ENCODE measurements at places on chromosomes 12 and 14.
A peak's percentile ranks its signal among the peaks of the same experiment; 100 is the strongest.

- peak; percentile 94 for ATAC-seq
Measured at GRCh38 chr14:92677087-92677668, 71.2 kb downstream of the LGMN start.

DNA sequence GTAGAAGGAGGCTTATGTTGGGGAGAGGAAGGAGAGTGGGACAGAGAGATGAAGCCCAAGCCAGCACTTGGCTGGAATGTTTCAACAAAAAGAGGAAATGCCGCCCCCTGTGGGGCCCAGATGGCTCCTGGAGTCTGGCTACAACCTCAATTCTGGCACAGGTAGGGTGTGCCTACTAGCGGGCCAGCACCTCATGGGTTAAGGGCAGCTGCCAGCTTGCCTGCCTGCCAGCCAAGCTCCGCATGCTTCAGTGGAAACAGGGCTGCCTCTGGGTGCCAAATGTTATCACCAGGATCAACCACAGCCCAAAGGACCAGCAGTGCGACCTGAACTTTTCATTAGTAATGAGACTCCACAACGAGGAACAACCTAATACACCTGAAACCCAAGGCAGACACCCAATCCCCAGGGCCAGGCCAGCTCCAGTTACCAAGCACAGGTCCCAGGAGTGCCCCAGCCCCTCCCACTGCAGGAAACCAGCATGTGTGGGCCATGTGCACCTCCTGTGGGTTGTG lies 11.3 kb downstream of the RAB15 start:
- ATAC-seq: no peak

GRCh38 chr12:94141892-94142291 lies 6.5 kb upstream of the PLXNC1 start:
- no peak for ATAC-seq

- no peak for ATAC-seq
Measured at GRCh38 chr12:129675947-129676346, 227.9 kb downstream of the TMEM132D start.

GRCh38 chr14:26528415-26529182 lies 69.2 kb downstream of the NOVA1 start:
- no peak for ATAC-seq

- ATAC-seq: no peak
Measured at GRCh38 chr12:30573145-30573544, 122.5 kb downstream of the IPO8 start.

DNA sequence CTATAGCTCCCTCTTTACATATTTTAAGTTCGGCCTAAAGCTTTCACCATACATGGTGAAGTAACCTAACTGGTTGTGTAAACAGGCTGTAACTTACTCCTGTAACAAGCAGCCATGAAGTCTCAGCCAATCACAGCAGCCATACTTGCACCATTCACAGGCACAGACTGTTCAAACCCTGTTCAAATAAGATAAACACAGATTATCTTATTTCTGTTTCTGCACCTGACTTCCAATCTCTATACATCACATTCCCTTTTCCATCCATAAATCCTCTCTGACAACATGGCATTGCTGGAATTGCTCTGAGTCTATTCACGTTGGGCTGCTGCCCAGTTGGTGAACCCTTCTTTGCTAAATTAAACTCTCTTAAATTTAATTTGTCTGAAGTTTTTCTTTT lies 34.5 kb upstream of the ARID2 start:
- no peak for ATAC-seq

- no peak for ATAC-seq
Measured at GRCh38 chr12:69647178-69647577, 36.5 kb upstream of the LRRC10 start.

GRCh38 chr14:32374155-32374554 lies 45.1 kb downstream of the AKAP6 start:
- ATAC-seq: no peak

- ATAC-seq: no peak
Measured at GRCh38 chr14:27389402-27389801, 791.6 kb upstream of the NOVA1 start.

- ATAC-seq: peak; percentile 34
Measured at GRCh38 chr12:110649341-110649847, 35.5 kb downstream of the TCTN1 start.

GRCh38 chr14:81122326-81122725 lies 98.4 kb downstream of the GTF2A1 start:
- peak; percentile 77 for ATAC-seq

- no peak for ATAC-seq
Measured at GRCh38 chr12:98253207-98254037, 262.0 kb upstream of the TMPO start.

GRCh38 chr14:35231207-35231760 lies 60.9 kb upstream of the PSMA6 start:
- ATAC-seq: no peak

DNA sequence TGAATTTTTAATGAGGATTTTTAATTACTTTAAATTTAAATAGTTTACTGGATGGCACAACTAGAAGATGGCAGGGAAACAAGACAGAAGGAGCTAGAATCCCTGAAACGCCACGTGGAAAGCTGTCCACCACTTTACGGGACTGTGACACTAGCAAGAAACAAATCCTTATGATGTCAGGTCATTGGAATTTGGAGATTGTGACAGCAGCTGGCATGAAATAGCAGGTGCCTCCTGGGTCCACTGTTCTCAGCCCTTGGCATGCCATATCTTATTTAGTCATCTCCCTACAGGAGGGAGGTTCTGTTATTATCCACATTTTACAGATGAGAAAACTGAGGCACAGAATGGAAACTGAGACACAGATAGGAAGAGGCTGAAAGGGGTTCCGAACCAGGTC lies 113.8 kb downstream of the BCL11B start:
- ATAC-seq: no peak

- no peak for ATAC-seq
Measured at GRCh38 chr12:21718403-21718802, 56.1 kb downstream of the KCNJ8 start.

GRCh38 chr14:95818581-95818980 lies 58.1 kb upstream of the TUNAR start:
- no peak for ATAC-seq

Data from stimulated activated memory B cell treated with anti-CD40 and anti-IgM and Interleukin-4, amounts not matched to agents 10 μg/mL and 1 μg/mL and 100 μg/mL, for 72 hours (primary cell).